ENCODE measurements at places on chromosomes 1 and 21.

- no peak for DNase-seq
Measured at GRCh38 chr21:17231124-17231523, 281.7 kb upstream of the CXADR start.

DNA sequence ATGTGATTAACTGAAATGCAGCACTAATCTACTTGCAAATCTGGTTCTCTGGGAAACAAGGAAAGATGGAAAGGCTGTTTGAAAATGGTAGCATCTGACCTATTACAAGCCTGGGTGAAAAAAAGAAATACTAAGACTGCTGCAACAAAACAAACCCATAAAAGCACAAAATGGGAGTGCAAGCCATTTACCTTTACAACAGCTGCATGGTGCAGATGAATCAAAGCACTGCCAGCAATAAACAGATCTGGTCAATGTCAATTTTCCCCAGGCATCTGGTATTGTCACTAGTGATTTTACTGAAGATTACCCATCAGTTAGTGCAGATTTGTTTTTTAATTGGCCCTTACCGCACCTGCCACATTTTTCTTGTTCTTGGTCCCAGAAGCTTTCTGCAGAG, 1341.7 kb downstream of the PLA2G4A start:
- no peak for DNase-seq

GRCh38 chr1:228085287-228085951, 2.9 kb downstream of the ARF1 start:
- no peak for DNase-seq

DNA sequence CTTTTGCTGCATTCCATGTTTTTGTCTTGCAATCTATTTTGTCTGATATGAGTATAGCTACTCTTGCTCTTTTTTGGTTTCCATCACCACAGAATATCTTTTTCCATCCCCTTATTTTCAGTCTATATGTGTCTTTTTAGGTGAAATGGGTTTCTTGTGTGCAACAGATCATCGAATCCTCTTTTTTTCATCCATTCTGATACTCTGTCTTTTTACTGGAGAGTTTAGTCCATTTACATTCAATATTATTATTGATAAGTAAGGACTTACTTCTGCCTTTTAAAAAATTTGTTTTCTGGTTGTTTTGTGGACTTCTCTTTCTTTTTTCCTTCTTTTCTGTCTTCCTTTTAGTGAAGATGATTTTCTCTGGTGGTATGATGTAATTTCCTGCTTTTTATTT, 64.6 kb upstream of the CD55 start:
- DNase-seq: no peak

DNA sequence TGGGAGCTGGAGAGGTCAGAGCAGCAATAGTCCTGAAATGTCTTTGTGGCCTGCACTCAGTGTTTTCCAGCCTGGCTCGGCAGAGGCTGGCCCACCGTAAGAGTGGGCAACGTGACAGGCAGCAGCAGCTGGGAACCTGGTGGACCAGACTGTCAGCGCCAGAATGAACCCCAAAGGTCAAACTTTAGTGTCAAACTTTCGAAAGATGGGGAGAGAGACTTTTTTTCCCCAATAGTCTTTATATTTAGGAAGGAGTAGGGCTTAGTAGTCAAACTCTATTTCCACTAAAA, 10.3 kb downstream of the BLACAT1 start:
- no peak for DNase-seq

- no peak for DNase-seq
Measured at GRCh38 chr1:46150085-46150484, 17.7 kb upstream of the PIK3R3 start.

DNA sequence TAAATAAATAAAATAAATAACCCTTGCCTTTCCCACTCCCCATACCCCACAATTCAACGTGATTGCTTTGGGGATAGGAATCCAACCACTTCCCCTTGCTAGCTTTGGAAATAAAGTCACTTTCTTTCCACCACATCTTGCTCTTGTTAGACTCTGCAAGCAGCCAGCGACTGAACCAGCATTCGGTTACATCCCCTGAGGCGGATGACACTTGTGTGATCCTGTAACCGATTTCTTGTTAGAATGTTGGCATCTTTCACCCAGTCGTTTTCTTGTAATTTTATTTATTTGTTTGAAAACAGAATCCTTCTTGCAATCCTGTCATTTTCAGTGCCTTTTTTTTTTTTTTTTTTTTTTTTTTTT, 1.6 kb upstream of the IFNGR2 start:
- no peak for DNase-seq

DNA sequence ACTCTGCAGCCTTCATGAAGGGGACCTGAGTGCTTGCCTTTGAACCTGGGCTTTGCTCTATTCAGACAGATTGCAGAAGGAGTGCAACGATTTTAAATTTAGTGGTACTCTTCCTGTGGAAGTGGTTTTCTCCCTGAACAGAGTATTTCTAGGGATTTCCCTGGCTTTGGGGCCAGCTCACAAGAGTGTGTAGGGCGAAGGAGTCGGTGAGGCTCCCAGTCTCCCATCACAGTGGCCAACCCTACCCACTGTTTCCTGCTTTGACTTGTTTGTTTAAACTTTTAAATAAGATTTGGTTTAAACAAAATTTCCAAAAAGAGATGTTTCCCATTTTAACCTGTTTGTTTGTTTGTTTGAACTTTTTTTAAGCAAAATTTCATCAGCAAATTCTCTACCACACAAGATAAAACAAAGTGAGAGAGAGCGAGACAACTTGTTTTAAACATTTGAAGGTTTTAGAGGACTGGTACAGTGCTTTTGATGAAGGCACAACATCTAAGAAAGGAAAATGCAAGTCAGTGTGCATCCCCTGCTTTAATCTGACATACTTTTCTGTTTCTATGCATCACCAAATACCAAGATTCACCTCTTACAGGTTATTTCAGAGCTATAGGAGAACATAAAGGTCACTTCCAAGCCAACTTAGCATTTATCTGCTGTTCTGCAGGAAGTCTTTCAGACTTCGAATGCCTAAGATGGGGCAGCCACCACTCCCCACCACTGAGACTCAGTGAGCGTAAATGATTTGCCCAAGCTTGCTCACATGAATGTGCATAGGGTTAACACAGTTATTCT, 6.6 kb downstream of the SELP start:
- no peak for DNase-seq

GRCh38 chr1:204366759-204367158, 7.0 kb upstream of the PLEKHA6 start:
- DNase-seq: no peak

- DNase-seq: no peak
Measured at GRCh38 chr1:206662396-206663092, 22.2 kb upstream of the MAPKAPK2 start.

DNA sequence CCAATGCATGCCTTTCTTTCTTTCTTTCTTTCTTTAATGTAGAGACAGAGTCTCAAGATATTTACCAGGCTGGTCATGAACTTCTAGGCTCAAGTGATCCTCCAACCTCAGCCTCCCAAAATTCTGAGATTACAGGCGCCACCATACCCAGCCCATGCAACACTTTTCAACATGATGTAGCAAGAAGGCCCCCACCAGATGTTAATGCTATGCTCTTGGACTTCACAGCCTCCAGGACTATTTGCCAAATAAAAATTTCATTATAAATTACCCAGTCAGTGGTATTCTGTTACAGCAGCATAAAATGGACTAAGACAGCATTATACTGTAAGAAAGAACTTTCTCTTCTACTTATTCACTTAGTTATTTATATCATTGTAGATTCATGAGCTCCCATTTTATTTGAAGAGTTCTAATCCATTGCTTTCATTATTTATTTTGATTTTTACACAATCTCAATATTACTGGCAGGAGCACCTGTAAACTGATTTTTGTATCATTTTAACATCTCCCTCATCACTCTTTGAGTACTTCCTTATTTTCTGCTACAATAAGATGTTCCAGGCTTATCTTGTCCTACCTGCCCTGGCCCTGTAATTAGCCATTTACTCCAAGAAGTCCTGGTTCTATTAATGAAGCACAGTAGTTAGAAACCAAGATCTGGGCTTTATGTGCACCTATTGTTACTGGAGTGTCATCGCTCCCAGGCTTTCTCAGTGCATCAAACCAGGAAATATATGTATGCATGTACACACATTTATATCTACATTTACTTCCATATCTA, 4.8 kb upstream of the RCSD1 start:
- no peak for DNase-seq

DNA sequence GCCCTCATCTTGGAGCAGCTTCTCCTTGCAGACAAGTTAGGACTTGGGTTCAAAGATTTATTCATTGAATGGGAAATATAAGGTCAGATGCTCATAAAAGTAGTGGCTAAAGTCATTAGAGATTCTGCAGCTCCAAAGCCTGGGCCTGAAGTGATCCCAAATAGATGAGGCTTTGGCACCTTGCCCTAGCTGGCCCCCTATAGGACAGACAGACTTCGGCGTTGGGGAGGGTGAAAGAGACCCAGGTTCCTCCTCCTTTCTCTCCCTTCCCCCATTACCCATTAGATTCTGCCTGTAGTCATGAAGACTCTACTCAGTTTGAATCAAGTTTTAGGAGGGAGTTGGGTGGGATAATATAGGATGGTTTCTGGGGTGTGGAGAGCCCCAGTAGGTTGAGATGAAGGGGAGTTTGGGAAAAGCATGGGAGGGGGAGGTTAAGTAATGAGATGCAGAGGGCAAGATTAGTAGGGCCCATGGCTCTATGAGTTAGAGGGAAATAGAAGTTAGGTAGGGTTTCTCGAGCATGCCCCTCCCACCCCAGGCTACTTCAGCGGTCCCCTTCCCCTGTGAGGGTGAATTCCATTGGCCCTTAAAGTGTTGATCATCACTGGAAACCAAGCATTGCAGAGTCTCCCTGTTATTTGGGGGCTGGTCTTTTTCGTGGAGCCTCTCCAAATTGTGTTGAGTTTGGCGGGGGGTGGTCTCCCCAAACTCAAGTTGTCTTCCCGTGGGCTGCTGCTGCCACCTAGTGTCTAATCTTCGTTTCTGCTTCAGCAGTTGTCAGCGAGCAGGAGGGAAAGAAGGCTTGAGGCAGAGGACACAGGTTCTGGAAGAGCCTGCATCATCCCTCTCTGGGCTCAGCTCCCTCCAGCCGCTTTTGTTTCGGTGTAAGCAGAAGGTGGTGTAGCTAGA, 2.1 kb upstream of the AHDC1 start:
- peak; percentile 61 for DNase-seq

GRCh38 chr21:46448108-46448507, 10.6 kb upstream of the DIP2A start:
- DNase-seq: no peak

GRCh38 chr1:104878203-104878909, 1128.7 kb downstream of the AMY1C start:
- no peak for DNase-seq

GRCh38 chr1:3543076-3544039, 68.0 kb downstream of the MEGF6 start:
- no peak for DNase-seq

DNA sequence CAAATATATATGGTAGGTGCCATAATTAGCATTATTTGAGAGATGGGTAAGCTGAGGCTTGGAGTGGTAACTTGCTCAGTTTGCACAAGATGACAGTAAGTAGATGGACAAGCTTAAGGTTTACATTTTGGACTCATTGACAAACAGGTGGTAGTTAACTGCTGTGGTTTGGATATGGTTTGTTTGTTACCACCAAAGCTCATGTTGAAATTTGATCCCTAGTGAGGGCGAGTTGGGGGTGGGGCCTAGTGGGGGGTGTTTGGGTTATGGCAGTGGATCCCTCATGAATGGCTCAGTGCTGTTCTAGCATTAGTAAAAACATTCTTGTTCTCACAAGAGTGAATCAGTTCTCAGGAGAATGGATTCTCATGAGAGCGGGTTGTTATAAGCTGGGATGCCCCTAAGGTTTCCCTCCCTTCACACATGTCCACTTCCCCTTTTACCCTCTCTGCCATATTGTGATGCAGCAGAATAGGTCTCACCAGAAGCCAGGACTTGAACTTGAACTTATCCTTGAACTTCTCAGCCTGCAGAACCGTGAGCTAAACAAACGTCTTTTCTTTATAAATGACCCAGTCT, 6.6 kb upstream of the PRRX1 start:
- DNase-seq: no peak

DNA sequence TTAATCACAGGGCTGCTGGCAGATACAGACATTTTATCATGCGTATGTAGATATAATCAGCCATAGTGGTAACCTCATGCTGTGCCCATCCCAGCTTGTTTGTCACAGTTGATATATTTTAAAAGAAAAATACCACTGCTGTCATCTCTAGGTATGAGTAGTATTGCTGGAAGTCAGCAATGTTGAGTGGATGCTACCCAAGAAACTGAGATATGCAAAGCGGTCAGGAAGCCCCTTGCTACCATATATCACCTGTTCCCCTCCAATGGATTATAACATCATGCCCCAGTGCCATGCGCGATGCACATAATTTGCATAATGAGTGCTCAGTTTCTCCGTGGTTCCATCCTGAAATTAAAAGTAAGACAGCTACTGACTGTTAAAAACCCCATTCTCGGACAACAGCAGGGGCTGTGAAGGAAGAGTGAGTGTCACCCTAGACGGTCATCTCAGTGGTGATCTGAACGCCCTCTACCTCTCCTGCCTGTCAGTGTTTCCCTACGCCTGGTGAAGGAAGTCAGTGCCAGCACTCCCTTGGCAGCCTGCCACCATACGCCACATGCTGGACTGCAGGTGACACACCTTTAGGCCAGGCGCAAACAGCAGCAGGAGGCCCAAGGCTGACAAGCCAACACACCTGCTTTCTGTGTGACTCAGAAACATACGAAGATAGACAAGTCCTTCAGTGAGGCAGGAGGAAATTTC, 2.7 kb downstream of the IL10RB start:
- peak; percentile 19 for DNase-seq

GRCh38 chr1:17355898-17356297, 16.1 kb upstream of the PADI6 start:
- no peak for DNase-seq

DNA sequence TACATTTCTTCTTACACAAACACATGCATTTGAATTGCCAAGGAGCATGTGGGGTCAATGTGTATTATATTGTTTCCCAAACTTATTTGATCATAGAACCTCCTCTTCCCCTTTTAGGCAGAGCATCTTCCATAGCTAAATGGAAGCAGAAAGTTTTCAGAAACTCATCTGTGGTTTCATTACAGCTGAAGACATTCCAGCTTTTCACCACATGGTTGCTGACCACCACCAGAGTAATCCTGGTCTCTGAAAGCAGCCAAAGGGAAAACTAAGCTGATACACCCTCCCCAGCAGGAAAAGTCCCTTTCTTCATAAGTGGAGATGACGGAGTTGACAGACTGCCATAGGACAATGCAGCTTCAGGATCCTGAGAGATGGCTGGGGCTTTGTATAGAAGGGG, 30.2 kb upstream of the OTUD3 start:
- no peak for DNase-seq

- DNase-seq: no peak
Measured at GRCh38 chr1:43272576-43273571, 3.1 kb downstream of the TMEM125 start.

GRCh38 chr1:221149111-221149510, 269.9 kb downstream of the HLX start:
- DNase-seq: no peak

- no peak for DNase-seq
Measured at GRCh38 chr1:186283374-186283773, 91.7 kb downstream of the TPR start.

GRCh38 chr1:184041731-184042130, 4.2 kb upstream of the COLGALT2 start:
- DNase-seq: no peak

- DNase-seq: no peak
Measured at GRCh38 chr1:162182090-162182489, 112.6 kb downstream of the NOS1AP start.

Measured in T-helper 2 cell (primary cell).